Vagina (tissue), 2 donors: ENCODE measurements at places on chromosomes 4 and X.

DNA sequence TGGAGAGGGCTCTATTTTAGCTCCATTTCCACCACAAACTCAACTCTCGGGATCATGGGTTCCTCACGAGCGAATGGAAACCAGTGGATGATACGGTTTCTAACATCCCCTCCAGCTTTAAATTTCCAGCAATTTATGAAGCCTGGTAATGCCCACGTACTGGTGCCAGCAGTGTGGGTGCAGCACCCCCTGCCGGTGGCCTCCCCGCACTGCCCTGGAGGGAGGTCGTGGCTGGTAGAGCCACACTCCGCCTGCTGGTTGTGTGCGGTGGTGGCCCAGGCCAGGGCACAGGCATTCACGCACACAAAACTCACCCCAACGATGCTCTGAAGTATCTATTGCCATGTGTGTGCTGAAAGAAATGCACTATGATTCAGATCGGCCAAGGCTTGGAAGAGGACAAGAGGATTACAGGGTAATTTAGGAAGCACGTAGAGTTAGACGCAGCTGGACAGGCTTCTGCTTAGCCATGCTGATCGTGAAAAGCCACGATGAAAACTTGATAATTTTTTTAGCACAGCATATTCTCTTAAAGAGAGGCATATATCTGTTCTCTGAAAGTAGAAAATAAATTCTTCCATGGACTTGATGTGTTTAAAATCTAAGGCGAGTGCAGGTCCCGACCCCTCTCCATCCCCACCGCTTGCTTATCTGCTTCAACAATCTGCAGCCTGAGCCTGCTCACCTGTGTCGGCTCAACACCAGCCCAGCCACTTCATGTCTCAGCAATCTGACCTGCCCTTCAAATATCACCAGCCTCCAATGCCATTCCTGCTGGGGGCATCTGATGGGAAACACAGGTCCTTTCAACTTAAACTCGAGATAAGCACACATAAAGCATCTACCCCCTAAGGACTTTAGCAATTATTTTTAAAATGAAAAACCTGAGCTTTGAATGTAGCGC is 59.1 kb downstream of the SCD5 start:
- DNase-seq, result no peak

DNA sequence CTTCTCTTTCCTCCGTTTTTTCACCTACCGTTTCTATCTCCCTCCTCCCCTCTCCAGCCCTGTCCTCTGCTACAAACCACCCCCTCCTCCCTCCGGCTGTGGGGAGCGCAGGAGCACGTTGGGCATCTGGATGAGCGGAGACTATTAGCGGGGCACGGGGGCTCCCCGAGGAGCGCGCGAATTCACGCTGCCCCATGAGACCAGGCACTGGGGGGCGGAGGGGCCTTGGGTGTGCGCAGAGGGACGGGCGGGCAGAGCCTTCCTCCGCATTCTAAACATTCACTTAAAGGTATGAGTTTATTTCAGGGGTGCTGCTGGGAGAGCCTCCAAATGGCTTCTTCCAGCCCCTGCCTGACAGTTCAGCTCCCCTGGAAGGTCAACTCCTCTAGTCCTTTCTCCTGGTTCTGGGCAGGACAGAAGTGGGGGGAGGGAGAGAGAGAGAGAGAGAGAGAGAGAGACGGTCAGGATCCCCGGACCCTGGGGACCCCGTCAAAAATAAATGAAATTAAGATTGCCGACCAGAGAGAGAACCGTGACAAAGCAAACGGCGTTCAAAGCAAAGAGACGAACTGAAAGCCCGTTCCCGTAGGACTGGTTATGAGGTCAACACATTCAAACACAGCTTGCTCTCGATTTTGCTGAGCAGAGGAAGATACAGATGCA is 5.0 kb downstream of the SHOX start:
- DNase-seq, result no peak

- no peak for DNase-seq
These were observed 504 bp upstream of the RBM3 start for GRCh38 chrX:48573690-48574269.

- DNase-seq, result no peak
These were observed 58.7 kb downstream of the TMA16 start for GRCh38 chr4:163553146-163553545.
